ENCODE measurements at places on chromosomes 16 and 17.
A peak's percentile ranks its signal among the peaks of the same experiment; 100 is the strongest.

GRCh38 chr17:557371-557770, 157.3 kb downstream of the VPS53 start:
- no peak for DNase-seq

GRCh38 chr17:28402844-28403243, 3.2 kb downstream of the SLC46A1 start:
- DNase-seq, result no peak

DNA sequence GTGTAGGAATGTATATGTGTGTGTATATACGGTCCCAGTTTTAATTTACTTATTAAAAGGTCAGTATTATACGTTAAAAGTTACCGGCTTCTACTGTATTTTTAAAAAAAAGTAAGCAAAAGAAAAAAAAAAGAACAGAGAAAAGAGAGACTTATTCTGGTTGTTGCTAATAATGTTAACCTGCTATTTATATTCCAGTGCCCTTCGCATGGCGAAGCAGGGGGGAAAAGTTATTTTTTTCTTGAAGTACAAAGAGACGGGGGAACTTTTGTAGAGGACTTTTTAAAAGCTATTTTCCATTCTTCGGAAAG, 1.6 kb downstream of the NOG start:
- no peak for DNase-seq

DNA sequence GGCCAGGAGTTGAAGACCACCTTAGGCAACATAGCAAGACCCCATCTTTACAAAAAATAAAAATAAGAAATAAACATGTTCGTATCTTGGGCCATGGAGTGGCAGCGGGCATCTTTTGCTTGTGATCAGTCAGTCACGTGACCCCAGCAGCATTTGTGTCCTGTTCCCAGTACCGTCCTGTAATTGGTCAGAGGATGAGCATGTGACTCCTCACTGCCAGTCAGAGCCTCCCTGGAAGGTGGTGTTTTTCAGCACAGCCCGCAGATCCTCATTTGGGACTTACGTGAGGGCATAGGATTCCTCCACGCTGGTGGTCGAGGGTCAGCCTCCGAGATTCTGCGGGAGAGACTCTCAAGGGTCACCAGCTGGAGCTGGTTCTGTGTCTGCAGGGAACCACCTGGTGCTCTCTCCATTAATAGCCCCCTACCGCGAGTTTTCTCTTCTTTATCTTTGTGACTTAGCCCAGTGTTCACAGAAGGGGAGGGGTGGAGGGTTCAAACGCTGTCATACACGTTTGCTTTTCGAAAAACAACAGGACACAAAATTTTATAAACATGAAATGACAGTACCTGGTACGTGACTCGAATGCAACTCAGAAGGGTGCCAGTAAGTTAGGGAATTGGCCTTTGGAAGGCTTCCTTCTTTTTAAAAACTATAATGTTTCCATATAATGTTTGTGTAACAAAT, 17.2 kb downstream of the MRC2 start:
- no peak for DNase-seq

DNA sequence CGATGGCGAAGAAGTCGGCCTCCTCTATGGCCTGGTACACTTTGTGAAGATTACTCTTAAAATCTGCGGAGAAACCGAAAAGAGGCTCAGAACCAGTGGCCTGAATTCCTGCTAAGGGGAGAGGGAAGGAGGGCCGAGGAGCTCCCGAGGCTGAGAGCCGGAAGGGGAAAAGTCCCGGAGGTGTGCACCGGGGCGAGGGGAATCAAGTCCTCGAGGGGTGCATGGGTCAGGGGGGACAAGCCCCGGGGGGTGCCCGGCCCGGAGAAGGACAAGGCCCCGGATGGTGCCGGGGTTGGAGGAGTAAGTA, 495 bp downstream of the PARN start:
- DNase-seq, result peak; percentile 3

- no peak for DNase-seq
These were observed 12.1 kb upstream of the CHP2 start for GRCh38 chr16:23742766-23743165.

DNA sequence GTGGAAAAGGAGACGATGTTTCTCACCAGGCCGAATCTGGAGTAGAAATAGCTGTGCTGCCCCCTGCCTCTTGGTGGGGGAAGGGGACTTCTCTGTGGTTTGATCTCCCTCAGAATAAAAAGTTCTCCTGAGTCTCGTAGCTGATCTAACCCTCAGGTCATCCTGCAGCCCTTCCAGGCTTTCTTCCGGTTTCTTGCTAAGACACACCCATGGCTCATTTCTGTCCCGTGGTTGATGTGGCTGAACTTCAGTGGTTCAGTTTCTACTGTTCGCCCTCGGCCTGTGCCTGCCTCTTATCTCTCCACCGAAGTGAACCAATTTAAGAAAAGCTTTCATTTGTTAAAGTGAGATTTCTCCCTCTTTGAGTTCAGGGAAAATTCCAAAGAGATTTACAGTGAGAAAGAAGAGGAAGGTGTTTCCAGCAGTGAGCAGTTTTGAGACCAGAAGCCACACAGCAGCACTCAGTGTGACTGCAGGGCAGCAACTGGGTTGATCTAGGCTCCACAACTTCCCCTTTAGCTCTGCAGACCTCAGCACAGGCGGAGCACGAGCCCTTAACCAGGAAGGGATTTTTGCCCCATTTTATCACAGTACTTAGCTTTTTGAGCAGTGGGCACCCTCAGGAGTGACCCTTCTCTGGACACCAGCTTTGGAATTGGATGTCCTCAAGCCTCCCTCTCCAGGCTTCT, 34.9 kb upstream of the CACNG5 start:
- DNase-seq, result no peak

DNA sequence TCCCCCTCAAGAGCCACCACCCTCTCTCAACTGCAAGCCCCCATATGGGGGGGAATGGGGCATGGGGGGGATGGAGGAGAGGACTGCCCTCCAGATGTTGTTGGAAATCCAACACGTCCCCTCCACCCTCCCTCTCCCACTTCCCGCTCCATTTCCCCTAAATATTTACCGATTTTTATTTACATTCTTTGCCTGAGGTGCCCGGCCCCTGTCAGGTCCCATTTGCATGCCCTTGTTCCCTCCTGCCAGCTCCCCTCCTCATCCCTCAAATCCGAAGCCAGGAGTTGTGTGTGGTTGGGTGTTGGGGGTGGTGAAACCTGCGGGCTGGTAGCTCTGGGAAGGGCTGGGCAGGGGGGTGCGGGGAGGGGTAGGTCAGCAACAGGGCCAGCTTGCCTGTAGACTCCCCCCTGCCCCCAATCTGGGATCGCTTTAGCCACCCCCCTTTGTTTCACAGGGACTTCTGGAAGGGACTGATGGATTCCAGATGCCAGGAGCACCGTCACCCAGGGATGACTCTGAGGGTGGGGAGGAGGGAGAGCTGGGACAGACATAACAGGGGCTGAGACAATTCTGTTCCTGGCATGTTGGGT, 39.7 kb upstream of the NGFR start:
- no peak for DNase-seq

DNA sequence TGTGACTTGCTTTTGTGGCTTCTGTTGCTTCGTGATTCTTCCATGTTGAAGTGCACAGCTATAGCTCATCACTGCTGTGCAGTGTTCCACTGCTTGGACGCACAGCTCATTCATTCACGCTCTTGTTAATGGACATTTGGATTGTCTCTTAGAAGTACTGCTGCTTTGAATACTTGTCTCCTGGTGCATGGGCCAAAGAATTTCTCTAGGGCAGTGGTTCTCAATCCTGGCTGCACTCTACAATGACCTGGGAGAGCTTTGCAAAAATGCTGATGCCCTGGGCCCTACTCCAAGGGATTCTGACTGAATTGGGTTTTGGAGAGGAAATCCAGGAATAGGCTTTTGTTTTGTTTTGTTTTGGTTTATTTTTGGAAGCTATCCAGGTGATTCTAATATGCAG, 20.0 kb downstream of the CCL17 start:
- no peak for DNase-seq

GRCh38 chr16:77977339-77977738, 45.0 kb upstream of the CLEC3A start:
- DNase-seq, result no peak

DNA sequence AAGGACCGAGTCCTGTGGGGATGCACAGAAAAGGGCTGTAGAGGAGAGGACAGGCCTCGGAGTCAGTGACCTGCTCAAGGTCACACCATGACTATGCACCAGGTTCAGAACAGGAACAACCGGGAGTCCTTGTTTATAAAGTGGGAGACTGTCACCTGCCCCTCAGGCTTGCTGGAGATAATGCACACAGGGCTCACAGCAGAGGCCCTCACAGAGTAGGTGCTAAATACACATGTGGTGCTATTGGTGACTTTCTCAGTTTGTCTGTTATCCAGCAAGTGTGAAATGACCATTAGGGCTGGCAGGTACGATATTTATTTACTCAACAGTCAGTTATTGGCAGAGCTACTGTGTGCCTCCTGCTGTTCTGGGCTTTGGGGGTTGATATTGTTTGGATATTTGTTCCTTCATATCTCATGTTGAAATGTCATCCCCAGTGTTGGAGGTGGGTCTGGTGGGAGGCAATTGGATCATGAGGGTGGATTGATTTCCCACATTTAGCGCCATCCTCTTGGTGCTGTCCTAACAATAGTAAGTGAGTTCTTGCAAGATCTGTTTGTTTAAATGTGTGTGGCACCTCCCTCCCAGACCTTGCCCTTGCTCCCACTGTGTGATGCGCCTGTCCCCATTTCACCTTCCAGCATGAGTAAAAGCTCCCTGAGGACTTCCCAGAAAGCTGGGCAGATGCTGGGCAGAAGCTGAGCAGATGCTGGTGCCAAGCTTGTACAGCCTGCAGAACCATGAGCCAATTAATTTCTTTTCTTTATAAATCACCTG, 162.1 kb upstream of the MPHOSPH6 start:
- DNase-seq, result no peak

- DNase-seq, result no peak
These were observed 55.5 kb downstream of the SEC14L1 start for GRCh38 chr17:77196251-77196650.

GRCh38 chr17:50364061-50364458, 8.9 kb downstream of the MRPL27 start:
- no peak for DNase-seq

GRCh38 chr17:72970797-72971196, 121.7 kb downstream of the SLC39A11 start:
- DNase-seq, result no peak

- DNase-seq, result no peak
These were observed 3.7 kb upstream of the HCRT start for GRCh38 chr17:42188749-42189650.

DNA sequence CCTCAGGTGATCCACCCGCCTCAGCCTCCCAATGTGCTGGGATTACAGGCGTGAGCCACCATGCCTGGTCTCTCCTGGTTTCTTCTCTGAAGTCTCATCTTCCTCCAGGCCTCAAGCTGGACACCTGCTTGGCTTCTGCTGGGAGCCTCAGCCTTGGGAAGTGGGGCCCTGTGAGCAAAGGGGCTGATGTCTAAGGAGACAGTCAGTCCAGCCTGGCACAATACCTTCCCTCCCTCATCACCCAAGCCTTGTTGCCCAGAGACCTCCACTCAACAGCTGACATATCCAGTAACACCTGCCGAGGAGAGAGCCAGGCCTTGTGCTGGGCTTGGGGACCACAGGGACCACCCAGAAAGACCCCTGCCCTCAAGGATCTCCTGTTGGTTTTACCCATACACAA, 251.6 kb downstream of the GSG1L start:
- DNase-seq, result no peak

GRCh38 chr16:89199241-89200123, 855 bp downstream of the SLC22A31 start:
- no peak for DNase-seq

DNA sequence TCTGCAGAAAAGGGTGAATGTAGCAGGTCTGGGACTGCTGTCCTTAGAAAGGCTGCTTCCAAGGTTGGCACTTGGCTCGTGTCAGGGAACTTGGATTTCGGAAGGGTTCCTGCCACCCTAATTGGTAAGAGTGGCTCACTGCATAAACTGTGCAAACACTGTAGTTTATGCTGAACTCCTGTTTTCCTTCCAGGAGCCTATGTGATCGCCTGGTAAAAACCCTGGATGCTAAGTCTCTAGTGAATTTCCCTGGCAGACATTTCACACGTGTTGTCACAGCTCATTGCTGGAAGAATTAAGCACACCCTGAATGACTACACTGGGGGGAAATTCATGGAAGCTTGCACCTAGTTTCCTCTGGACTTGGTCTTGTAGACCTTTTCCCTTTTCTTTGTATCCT, 140.1 kb downstream of the SPECC1 start:
- no peak for DNase-seq

DNA sequence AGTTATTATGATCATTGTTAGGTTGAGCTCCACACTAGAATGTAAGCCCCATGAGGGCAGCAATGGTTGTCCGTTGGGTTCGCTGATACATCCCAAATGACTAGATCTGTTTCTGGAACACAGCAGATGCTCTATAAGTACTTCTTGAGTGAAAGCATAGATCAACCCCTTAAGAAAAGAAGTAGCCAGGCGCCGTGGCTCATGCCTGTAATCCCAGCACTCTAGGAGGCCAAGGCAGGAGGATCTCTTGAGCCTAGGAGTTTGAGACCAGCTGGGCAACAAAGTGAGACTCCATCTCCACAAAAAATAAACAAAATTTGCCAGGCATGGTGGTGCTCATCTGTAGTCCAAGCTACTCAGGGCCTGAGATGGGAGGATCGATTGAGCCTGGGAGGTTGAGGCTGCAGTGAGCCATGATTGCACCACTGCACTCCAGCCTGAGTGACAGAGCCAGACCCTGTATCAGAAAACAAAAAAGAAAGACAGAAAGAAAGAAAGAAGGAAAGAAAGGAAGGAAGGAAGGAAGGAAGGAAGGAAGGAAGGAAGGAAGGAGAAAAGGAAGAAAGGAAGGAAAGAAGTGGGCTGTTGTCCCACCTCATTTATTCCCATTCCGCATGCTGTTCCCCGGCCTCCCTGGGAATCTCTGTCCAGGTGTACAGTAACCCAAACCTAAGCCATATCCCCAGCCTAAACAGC, 54.4 kb upstream of the RPL38 start:
- no peak for DNase-seq

DNA sequence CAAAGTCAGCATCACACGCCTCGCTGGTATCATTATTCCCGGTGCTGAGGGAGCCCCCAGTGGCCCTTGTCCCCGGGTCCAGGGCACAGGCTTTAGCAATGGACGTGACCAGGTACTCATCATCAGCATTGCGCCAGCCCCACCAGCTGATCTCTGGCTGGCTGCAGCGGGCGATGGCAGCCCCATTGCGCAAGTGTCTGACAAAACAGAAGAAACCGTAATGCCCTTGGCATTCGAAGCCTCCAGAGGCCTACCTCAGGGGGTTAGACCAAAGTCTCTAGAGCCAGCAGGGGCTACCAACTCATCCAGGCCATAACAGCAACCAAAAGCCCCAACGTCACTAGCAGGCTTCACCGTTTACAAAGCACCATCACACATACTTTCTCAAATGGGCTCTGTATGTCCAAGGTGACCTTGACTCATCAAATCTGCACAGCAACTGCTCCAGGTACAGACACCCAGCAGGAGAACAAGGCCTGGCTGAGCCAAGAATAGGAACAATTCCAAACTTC, 7.3 kb downstream of the MTMR4 start:
- DNase-seq, result no peak

- peak; percentile 87 for DNase-seq
These were observed 207.0 kb downstream of the MSI2 start for GRCh38 chr17:57463103-57463885.

- no peak for DNase-seq
These were observed 191.1 kb downstream of the ZFHX3 start for GRCh38 chr16:72856797-72857196.
